ENCODE measurements at places on chromosomes 6 and 20.
A peak's percentile ranks its signal among the peaks of the same experiment; 100 is the strongest.

DNA sequence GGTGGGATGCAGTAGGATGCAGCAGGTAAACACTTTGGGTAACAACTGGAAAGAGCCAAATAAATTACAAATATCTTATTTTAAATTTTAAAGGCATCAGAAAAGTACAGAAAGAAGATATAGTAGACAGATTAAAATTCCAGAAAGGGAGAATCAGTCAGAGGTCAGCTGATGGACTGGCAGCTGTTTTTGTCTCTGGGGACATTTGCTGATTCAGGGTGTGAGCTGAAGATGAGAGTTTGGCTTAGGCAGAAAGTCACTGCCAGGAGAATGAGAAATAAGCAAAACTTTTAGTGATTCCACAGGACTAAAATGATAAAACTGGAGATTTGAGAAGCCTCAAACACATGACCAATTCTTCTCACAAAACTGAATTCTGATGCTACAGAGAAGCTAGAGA is 39.5 kb downstream of the AHI1 start:
- no peak for DNase-seq

- DNase-seq: peak; percentile 38
Observed at GRCh38 chr6:6856538-6857523, 250.9 kb upstream of the RREB1 start.

GRCh38 chr6:160278311-160278710 is 19.7 kb upstream of the SLC22A2 start:
- DNase-seq: no peak

GRCh38 chr20:41905199-41905598 is 287.0 kb upstream of the CHD6 start:
- DNase-seq: no peak

DNA sequence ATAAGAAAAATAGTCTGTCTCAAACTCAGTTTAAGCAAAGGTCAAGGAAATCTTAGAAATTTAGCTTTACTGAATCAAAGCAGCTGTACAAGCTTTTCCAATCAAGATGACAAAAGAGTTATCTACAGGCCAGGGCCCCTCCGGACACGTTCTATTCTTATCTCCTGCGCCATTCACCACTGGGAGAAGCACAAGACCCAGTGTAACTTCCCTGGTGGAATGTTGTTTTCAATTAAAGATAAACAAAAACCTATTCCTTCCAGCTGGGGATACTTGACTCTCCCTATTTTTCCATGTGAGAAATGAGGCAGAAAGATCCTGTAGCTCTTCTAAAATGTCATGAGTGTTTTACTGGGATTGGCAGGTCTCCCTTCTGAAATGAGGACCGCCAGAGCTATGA is 123.3 kb downstream of the TBX18 start:
- no peak for DNase-seq

GRCh38 chr6:157510323-157511188 is 129.6 kb downstream of the ZDHHC14 start:
- DNase-seq: no peak

DNA sequence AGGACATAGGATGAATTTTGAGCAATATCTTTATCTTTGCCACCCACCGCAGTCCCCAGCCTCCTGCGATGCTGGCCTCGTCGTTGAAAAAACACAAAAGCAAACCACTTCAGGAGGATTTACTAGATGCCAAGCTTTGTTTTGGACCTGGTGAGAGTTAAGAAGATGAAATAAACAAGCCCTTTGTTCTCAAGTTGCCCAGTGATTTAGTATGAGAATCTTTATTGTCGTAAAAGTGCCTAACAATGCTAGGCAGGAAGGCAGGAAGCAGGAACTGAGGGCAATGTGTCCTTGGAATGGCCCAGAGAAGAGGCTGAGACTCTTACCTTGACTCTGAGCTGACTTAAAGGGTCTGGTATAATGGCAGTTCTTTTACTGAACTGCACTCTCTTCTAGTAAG is 116.0 kb downstream of the TRMT11 start:
- DNase-seq: no peak

- no peak for DNase-seq
Observed at GRCh38 chr20:57779401-57780003, 69.7 kb upstream of the PMEPA1 start.

GRCh38 chr6:80465513-80465912 is 359.0 kb downstream of the BCKDHB start:
- no peak for DNase-seq

DNA sequence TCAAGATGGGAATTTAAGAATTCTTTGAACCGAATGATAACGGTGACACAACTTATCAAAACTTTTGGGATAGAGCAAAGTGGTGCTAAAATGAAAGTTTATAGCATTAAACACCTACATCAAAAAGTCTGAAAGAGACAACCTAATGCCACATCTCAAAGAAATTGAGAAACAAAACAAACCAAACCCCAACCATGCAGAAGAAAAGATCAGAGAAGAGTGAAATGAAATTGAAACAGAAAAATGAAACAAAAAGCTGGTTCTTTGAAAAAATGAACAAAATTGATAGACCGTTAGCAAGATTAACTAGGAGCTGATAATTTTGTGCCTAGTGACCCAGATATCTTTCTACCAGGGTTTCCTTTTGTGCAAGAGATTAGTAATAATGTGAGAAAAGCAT is 248.0 kb upstream of the EYS start:
- no peak for DNase-seq

DNA sequence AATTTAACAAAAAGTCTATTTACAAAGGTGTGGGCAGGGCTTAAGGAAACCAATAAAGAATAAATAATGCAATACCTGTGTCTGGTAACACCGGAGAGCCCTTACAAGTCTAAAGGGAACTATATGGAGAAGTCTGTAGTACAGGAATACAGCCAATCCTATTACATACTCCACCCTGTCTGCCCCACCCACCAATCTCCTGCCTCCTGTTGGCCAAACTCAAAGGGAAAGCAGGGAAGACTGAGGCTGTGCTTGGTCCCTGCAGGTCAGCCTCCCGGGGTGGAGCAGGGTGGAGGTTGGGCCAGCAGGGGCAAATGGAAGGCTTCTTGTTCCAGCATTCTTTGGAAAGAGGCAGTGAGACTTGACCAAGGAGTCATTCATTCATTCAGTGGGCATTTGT is 31.5 kb downstream of the METTL24 start:
- DNase-seq: no peak

GRCh38 chr6:30913721-30914075 is 340 bp upstream of the VARS2 start:
- DNase-seq: no peak

DNA sequence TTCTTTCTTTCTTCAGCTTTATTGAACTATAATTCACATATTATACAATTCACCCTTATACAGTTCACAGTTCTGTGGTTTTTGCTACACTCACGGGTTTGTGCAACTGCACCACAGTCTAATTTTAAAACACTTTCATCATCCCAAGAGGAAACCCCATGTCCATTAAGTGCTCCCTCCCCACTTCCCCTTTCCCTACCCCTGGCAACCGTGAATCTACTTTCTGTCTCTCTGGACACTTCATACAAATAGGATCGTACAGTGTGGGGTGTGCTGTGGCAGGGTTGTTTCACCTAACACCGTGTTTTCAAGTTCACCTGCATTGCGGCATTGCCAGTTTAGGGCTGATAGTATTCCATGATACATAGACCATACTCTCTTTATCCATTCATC is 118.8 kb downstream of the PHACTR3 start:
- no peak for DNase-seq

DNA sequence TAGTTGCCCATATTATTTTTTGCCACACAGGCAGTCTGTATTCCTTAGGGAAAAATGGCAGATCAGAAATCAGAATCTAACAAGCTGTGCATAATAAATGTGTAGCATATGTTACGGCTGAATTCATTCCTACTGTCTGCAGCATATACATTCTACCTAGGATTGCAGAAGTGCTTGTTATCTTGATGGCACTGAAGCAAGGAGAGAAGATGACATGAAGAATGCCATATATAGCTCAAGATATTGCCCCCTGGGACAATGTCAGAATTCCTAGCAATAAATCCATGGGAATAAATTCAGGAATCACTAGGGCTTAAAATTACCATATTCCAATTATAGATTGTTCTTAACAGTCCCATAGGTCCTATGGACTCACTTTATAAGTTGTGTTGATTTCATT is 293.0 kb upstream of the CNR1 start:
- DNase-seq: no peak

DNA sequence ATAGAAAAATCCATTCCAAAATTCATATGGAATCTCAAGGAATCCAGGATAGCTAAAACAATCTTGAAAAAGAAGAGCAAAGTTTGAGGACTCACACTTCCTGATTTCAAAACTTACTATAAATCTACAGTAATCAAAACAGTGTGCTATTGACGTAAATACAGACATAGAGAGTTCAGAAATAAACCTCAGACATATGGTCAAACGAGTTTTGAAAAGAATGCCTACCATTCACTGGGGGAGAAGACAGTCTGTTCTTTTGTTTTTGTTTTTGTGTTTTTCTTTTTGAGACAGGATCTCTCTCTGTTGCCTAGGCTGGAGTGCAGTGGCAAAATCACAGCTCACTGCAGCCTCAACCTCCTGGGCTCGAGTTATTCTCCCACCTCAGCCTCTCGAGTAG is 25.3 kb upstream of the PROKR2 start:
- no peak for DNase-seq

DNA sequence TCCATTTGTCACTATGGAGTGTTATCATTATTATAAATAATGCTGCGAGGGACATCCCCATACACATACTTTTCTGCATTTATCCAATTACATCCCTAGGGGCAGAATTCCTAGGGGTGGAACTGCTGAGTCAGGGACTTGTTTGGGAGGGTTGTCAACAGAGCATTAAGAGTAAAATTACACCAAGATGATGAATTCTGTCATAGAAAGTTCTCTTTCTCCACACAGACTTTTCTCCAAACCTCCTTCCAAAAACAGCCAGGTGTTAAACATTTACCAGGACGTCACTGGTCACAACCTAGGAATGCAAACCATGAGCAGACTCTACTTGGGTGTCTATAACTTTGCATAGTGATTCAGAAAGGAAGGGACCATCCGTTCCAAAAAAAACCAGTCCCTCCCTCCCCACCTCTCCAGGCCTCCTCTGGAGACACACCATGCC is 95.5 kb downstream of the PRND start:
- no peak for DNase-seq

GRCh38 chr6:160215232-160215631 is 43.4 kb downstream of the SLC22A2 start:
- no peak for DNase-seq

DNA sequence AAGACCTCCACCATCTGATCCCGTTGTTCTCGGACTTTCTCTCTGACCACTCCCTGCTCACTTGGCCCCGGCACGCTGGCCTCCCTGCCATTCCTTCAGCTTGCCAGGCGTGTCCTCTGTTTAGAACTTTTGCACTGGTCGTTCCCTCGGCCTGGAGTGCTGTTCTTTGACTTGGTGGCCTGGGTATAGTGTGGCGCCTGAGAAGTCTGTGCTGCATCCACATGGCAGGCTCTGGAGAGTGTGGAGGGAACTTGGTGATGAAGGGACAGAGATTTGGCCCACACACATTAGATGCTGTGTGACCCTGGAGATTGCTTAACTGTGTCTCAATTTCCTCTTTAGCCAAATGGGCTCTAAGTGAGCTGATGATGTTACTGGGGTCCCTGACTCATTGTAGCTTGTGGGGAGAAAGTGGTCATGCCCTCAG is 13.0 kb upstream of the TGM2 start:
- no peak for DNase-seq

DNA sequence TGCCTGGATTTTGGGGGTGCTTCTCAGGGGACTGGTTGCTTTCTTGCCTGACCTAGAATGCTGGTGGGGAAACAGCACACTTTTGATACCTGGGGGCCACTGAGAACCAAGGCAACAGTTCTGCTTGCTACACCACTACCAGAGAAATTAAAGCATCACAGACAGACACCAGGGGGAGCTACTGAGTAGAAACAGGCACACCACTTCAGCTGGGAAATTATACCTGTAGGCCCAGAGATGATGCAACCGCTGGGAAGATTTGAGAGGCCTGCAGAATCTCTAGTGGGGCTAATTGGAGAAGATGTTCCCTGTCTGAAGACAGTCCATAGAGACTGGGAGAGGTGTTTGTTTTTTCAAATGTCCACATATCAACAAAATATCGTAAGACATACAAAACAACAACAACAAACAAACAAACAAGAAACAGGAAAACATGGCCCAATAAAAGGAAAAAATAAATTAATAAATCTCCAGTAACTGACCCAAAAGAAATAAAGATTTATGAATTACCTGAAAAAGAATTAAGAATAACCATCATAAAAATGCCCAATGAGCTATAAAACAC is 129.4 kb upstream of the RIN2 start:
- DNase-seq: no peak

- DNase-seq: no peak
Observed at GRCh38 chr6:111990214-111990613, 63.7 kb upstream of the CCN6 start.

DNA sequence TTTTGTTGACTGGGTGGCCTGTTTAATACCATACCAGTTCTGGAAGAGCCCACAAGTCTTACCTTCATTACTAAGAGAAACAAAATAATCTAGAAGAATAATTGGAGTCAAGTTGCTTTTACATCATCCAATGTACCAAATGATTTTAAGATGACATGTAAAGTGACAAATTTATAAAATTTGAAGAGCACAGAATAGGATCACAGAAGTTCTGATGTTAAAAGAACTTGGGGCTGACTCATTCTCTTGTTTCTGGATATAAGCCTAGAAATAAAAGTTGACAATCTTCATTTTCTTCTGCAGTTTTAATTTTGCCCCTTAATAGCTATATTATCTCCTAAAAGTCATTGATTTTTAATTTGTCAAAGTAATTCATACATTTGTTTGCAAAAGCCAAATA is 317.5 kb upstream of the MARCKS start:
- no peak for DNase-seq

- DNase-seq: no peak
Observed at GRCh38 chr6:56475736-56476457, 166.8 kb downstream of the DST start.

- no peak for DNase-seq
Observed at GRCh38 chr6:17505767-17506280, 94.3 kb upstream of the FAM8A1 start.

GRCh38 chr6:37614491-37614890 is 83.2 kb downstream of the MDGA1 start:
- no peak for DNase-seq

DNA sequence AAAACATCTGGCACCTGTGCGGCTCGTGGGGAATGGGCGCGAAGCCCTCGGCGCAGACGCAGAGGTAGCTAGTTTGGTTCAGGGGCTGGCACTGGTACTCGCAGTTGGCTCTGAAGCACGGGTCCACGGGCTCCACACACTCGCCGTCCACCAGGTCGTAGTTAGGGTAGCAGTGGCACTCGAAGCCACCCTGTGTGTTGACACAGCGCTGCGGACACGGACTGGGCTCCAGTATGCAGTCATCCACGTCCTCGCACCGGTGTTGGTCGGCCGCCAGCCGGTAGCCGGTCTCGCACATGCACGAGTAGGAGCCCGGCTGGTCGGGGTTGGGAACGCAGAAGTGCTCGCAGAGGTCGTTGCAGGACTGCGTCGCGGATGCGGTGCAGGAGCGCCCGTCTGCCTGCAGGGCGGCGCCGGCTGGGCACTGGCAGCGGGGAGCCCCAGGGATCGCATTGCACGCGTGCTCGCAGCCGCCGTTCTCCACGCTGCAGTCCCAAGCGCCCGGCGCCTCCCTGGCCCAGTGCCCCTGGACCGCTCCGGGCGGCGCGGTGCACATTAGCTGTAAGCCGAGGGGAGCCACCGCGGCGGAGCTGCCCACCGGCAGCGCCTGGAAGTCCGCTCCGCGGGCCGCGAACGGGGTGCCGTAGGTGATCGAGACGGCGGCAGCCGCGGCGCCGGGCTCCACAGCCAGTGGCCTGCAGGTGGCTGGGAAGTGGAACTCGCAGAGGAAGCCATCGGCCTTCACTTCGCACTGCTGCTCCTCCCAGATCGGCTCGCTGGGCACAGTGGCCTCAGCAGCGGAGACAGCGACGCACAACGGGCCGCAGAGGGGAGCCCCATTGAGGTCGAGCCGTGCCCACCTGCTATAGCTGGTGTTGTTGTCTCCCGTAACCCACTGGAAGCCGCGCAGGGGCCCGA is 930 bp downstream of the THBD start:
- peak; percentile 30 for DNase-seq

Data from frontal cortex (tissue), 4 donors.